AG08395 (cell line): ENCODE measurements at places on chromosomes 5 and 9.

DNA sequence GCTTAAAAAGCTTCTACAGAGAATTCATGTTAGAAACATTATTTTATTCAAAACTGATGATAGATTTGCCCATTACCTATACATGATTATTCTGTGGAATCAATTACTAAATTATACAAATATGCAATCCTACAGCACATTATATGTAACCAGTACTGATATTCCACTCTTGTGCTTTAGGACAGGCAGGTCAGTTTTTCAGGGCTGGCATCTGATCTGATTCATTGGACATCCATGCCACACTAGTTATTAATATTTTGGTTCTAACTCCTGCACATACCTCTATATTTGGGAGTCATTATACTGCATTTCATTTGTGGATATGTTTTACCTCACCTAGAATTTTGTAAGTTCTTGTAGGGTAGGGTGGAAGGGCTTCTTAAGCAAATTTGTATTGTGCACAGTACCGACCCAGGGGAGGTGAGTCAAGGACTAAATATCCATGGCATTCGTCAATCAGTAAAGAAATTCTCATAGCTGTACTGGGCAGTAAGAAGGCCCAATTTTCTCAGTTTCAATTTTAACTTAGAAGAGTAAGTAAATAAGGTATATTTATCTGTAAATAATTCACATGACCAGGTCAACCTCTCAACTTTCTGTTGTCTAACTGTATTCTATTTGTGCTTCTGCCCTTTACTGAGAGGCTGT, 33.5 kb downstream of the ELOVL7 start:
- DNase-seq = no peak

DNA sequence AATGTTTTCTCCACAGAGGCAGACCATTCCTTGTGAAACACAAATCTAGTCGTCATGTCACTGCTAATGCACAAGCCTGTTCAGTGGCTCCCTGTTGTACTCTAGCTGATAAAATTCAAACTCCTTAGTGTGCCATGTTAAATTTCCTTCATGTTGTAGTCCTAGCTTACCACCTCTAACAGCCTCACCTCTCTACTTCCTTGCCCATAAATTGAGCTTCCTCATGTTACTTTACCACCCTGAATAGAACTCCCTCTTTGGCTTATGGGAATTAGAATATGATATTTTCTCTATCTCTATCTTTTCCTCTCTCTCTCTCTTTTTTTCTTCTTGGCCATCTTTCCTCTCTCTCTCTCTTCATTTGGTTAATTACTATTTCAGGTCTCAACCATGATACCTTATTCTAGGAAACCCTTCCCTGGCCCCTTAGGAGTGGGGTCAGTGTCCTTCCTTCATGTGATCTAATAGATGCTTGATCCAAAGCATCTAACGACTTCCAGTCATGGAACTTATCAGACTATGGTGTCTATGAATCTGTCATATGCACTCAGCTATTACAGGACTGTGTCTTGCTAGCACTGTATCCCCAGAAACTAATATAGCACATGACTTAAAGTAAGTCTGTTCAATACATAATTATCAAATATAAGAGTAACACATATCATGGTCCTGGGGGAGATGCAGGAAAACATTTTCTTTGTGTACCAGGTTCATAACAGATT, 31.5 kb upstream of the ALDH1A1 start:
- DNase-seq = no peak

GRCh38 chr5:73093943-73094342, 26.4 kb upstream of the TMEM171 start:
- peak; percentile 27 for DNase-seq

DNA sequence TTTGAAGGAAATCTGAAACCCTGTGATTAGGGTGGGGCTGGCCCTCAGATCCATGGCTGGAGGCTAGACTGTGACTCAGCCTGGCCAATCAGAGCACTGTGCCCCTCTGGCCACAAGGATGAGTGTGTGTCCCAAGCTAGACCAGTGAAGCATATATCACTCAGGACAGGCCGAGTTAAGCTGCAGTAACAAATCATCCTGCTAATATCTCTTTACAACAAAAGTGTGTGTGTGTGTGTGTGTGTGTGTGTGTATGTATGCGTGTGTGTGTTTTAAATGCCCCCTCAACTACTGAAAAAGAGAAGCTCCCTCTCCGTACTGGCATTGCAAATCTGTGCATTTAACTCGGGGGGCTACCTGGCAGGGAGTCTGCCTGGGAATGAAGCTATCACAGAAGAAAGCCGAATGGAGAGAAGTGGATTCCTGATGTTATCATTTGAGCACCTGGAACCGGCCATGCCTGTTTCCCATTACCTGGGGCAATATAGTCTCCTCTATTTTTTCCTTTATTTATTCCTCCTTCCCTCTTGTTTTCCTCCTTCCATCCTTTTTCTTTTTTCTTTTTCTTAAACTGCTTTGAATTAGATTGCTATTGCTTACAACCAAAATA, 25.6 kb downstream of the STC2 start:
- peak; percentile 95 for DNase-seq

DNA sequence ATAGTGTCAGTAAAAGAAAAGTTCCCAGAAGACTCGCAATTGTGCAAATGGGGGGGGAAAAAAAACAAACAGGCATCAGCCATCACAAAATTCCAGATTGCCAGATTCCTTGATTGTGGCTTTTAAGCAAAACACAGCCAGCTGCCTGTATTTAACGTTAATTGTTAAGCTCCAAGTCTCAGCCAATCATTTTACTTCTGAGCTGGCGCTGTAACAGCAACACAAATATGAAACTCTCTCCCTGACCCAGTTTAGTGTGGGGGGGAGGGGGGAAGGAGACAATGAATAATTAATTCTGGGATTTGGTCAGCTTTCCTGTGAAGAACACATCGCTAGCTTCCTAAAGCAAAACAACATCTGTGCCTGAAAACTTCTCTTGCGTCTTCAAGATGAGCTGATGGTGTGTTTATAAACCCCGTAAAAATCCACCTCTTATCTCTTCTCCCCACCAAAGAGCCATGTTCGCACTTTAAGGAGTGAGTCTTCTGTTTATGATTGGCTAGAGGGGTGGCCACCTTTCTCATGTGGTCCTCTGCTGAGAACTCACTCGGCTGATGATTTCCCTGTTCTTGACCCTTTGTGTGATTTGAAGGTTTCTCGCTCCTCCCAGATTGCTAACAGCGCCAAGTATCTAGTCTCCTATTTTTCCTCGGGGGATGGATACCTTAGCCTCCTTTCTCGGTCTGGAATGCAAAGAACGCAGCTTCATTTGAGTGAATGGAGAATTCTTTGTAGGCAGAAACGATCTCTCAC, 160.2 kb upstream of the DAPK1 start:
- peak; percentile 6 for DNase-seq

DNA sequence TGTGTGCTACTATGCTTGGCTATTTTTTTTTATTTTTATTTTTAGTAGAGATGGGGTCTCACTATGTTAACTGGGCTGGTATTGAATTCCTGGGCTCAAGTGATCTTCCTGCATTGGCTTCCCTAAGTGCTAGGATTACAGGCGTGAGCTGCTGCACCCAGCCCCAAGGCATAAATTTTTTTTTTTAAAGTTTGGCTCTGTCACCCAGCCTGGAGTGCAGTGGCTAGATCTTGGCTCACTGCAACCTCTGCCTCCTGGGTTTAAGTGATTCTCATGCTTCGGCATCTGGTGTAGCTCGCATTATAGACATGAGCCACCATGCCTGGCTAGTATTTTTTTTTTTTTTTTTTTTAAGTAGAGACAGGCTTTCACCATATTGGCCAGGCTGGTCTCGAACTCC, 70.3 kb downstream of the RAB24 start:
- no peak for DNase-seq

GRCh38 chr9:15069106-15069505, 158.9 kb upstream of the FREM1 start:
- DNase-seq = no peak

DNA sequence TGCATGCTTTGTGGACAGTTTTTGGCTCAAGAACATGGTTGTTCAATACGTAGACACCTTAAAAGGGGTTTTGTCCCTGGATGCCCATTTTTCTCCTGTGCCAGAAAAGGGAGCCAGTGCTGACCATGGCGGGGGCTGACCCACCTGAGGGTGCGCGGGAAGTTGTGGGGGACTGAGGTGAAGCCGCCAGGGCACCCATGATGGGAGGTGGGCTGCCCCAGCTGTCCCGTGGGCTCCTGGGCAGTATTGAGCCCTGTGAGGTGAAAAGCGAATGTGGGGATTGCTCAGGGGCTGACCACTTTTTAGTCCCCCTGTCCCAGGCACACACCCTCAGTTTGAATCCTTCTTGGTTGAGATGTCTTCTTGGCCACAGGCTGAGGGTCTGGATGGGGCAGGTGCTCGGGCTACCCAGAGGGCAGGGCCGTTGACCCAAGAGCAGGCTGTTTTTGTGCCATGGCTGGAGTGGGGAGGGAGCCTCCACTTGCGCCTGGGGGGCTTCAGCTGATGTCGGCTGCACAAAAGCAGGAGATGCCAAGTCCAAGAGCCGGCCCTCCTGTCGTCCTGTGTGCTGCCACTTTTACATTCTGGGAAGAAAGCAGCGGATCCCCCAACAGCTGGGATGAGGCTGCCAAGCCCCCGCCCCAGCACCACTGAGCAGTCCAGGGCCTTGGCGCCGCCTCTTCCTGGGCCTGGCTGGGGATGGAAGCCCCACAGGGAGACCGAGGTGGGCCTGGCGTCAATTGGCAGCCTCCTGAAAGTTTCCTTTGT, 120.1 kb downstream of the WNK2 start:
- no peak for DNase-seq

GRCh38 chr5:109350537-109351270, 59.1 kb downstream of the PJA2 start:
- DNase-seq = no peak

GRCh38 chr5:11400316-11400715, 503.9 kb downstream of the CTNND2 start:
- DNase-seq = no peak

GRCh38 chr5:59040804-59041201, 457.9 kb downstream of the RAB3C start:
- DNase-seq = no peak

DNA sequence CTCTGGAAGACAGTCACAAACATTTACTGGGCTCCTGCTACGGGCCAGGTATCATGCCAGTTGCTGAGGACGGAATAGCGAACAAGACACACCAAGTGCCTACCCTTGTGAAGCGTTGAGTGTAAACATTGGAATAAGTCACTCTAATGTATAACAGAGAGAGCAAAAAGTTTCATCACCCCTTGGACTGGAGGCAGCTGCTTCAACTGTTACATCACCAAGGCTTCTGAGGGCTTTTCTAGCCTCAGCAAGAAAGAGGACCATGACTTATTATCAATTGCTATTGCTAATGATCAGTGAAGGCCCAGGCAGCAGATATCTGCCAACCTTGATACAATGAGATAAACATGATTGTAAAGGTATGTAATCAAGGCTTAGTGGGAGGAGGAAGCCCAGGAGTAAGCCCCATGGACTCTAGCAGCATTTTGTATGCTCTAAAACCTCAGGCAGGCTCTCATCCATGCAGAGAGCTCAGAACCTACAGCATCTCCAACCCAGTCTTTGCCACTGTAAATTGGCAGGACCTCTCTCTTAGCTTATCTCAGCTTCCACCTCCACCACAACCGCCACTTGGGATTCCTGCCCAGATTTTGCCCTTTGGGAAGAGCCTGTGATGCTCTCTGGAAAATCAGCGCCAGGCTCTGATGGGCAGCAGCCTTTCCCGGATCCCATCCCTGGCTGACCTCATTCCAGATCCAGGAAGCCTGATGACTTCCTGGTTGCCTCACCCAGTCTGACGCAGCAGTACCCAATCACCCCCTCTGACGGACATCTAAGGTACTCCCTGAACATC, 54.5 kb downstream of the ADAM19 start:
- peak; percentile 33 for DNase-seq

GRCh38 chr5:53326424-53327153, 153.8 kb upstream of the FST start:
- DNase-seq = no peak

- DNase-seq = no peak
Observed at GRCh38 chr9:125696106-125696647, 10.8 kb downstream of the MAPKAP1 start.

DNA sequence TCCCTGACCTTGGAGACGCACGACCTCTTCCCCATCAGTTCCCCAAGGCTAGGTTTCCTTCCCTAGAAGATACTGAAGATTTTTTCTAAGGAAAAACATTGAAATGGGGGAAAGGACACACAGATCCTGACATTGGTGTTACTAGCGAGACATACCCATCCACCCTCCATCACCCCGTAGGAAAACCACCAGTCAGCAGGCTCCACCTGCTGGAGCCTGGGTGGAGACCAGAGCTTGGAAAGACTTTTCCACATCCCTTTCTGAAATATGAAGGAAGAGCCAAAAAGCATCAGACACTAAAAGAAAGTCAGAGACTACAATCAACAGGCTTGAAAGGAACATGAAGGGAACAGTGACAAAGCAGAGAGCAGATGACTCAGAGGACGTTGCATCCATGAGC, 638.0 kb downstream of the IRX1 start:
- no peak for DNase-seq

DNA sequence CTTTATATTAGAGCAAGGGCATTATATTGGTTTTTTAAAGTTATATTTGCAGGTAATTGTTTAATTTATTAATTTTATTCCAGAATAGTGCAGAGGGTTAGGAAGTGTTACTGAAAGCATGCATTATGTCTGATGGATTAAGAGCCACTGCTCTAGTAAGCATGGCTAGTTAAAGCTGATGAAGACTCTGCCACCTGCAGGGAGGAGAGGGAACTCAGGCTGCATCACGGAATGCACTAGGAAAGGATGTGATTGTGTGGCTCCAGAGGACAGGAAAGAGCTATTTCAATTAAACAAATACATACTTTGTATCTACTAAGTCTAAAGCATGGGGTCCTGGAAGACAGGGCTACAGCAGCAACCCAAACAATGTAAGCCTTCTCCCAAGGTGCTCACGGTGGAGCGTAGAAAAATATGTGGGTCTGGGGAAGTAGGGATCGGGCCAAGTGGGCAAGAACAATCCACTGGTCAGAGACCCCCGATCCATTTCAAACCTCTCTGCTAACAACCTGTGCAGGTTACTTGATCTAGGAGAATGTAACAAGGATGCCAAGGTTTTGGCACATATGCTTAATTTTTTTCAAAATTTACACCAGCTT, 15.3 kb upstream of the GRXCR2 start:
- peak; percentile 65 for DNase-seq

DNA sequence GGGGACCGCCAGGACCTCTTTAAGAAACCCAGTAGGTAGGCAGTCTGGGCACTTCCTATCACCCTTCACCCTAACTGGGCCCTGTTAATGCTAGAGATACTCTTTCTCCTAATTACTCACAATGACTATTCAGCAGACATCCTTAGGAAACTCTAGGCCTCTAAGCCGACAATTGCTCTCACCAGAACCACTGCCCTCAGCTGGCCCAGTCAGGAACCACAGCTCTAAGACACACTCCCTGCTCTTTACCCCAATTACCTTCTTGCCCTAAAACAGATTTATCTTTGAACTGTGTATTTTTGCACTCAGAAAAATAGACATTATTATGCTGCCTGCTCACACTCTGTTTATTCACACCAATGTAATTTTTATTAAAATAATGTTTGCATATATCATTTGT, 432.6 kb upstream of the SLC30A5 start:
- peak; percentile 54 for DNase-seq

GRCh38 chr5:124627815-124628595, 118.4 kb downstream of the ZNF608 start:
- no peak for DNase-seq
